ENCODE measurements at places on chromosomes 16 and 17.

DNA sequence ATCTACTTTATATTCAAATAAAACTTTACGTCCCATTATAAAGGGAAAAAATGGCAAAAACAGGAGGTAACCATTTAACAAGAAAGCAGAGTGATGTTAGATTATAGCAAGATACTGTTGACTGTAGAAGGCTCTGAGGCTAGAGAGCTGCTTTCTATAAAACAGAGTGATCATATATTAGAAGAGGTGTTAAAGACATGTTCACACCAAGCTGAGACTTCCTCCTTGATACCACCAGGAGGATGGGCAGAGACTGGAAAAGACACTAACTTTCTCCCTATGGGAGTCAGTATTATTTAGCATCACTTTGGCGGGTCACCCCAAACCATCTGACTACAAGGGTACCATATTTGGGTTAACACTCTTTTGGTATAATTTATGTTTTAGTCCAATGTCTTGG lies 687 bp upstream of the CIITA start:
- DNase-seq: no peak

DNA sequence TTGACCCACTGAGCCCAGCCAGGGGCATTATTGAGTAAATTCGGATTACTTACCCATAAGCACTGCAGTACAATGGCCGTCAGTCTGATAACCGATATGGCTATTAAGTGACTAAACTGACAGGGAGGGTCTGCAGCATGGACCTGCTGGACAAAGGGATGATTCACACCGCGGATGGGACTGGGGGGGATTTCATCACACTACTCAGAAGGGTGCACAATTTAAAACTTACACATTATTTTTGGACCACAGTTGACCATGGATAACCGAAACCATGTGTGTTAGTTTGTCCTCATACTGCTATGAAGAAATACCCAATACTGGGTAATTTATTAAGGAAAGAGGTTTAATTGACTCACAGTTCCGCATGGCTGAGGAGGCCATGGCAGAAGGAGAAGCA lies 106.5 kb downstream of the ABCC6 start:
- no peak for DNase-seq

DNA sequence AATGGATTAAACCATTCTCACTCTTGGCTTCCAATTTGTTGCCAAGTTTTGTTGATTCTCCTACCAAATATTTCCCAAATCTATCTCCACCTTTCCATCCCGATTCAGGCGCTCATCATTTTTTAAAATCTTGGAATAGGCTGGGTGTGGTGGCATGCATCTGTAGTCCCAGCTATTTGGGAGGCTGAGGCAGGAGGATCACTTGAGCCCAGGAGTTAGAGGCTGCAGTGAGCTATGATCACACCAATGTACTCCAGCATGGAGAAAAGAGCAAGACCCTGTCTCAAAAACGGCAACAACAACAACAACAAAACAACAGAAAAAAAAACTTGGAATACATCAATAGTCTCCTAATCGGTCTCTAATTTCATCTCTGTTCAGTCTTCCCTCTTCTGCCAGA lies 902 bp upstream of the NKIRAS2 start:
- DNase-seq: no peak

GRCh38 chr17:8142887-8143580 lies 9.2 kb downstream of the PER1 start:
- no peak for DNase-seq
